DMS79 treated with DMSO at 0.1 percent for 48 hours (cell line): ENCODE measurements at places on chromosomes 2 and 18.

- DNase-seq, result no peak
Observed at GRCh38 chr2:132999421-132999820, 329.4 kb upstream of the LYPD1 start.

DNA sequence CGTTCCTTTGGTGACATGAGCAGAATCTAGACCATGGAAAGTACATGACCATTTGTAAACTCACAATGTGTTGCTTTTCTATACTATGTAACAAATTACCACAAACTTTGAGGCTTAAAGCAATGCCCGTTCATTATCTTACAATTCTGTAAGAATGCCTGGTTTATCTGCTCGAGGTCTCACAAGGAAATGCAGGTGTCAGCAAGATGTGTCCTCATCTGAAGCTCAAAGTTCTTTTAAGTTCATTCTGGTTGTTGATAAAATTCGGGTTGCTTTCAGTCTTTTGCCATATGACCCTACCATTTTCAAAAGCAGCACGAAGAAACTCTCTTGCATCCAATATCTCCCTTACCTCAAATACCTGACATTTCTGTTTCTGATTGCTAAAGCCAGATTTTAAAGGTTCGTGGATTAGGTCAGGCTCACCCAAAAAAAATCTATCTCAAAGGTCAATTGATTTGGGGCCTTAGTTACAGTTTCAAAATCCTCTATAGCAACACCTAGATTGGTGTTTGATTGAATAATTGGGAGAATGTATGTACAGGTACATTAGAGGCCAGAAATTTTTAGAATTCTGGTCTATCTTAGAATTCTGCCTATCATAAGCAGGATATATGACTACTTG, 125.9 kb downstream of the TMEM131 start:
- DNase-seq, result no peak

DNA sequence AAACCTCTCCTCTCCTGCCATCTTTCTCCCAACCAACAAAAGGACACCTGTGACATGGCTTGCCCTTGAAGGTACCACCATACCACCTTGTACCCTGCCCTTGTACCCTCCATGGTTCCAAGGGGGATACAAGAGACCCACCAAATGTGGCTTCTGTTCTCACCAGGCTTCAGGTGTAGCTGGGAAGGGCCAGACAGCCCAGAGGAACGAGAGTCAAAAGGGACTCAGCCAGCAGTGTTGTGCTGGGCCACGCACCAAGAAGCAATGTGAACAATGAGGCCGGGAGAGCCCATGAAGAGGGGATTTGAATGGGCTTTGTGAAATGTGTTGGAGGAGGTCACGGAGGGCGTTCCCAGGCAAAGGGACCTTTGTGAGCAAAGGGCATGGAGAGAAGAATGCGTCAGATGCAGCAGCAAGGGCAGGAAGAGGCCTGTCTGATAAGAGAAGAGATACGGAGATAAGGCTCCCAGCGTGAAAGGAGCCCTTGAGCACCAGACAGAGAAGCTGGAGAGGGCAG, 48.6 kb downstream of the PLB1 start:
- no peak for DNase-seq

DNA sequence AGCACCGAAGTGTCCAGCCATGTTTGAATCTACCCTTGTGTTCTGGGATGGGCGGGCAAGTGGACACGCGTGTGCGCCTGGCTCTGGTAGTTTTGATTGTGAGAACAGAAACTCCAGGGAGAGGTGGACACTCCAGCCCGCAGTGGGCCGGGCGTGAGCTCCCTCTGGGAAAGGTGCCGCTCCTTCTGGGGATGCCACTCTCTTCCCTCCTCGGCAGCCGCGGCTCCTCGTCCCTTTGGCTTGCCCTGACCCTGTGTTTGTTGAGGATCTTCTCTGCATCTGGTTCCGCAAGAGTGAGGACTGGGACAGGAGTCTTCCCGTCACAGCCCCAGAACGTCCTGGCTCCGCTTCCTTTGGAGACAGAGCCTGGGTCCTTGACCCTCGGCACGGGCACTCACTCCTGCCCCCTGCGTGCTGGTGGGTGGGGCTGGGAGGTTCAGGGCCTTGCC, 1.3 kb downstream of the CTDP1 start:
- no peak for DNase-seq

- no peak for DNase-seq
Observed at GRCh38 chr2:107006836-107007235, 120.9 kb upstream of the ST6GAL2 start.

- peak; percentile 67 for DNase-seq
Observed at GRCh38 chr18:63439334-63439733, 17.1 kb upstream of the VPS4B start.
